Left ventricle myocardium inferior (tissue), 1 donor: ENCODE measurements at places on chromosomes 4 and X.

DNA sequence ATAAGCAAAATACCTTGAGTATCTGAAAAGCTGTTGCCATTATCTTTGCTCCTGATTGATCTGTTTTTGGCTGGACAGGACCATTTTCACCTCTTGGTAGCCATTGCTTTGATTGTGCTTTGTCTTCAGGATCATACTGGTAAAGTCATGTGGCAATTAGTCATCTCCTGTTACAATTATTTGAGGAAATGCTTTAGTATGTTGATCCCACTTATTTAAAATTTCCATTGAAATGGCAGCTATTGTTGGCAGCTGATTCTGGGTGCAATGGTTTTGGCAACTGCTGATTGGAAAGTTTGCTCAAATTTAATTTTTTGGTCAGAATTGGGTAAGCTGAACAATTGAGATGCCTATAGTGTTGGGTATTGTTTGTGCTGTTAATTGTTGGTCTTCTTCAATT is 238.3 kb upstream of the TLL1 start:
- DNase-seq, result no peak

- DNase-seq, result no peak
Observed at GRCh38 chr4:135724421-135724820, 1522.8 kb upstream of the PABPC4L start.

- no peak for DNase-seq
Observed at GRCh38 chr4:46979283-46979682, 14.1 kb downstream of the GABRA4 start.

DNA sequence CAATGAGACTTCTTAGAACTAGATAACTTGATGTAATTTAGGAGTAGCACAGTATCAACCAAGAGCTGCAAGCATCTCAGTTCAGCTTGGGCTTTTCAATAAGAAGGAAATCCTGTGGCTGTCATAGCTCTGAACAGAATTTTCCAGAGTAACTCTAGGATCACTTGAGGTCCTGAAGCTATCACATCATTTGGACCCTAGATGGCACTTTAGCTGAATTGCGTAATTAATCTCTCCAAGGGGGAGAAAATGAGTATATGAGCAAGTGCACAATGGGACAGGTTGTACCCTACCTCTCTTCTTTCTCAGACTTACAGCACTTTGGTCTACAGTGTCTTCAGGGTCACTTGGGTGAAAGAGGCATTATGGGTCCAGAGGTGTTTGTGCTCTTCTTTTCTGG is 45.2 kb downstream of the SLC4A4 start:
- no peak for DNase-seq

DNA sequence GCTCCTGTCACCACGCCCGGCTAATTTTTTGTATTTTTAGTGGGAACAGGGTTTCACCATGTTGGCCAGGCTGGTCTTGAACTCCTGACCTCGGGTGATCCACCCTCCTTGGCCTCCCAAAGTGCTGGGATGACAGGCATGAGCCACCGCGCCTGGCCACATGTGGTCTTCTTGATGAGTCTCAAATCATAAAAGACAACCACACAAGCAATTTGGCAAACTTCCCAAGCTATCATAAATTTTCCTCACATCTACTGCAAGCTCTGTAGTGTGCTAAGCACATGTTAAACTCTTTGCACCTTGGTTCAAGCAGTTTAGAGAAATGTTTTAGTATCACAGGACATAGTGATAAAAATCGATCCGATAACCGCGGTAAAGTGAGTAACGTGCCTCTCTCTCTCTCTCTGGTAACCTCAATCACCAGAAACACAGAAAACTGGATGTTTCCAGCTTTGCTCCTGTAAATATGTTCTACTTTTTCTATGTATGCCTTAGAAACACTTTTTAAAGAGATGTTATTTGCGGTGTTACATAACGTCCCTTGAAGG is 256.8 kb downstream of the DHRSX start:
- DNase-seq, result no peak

DNA sequence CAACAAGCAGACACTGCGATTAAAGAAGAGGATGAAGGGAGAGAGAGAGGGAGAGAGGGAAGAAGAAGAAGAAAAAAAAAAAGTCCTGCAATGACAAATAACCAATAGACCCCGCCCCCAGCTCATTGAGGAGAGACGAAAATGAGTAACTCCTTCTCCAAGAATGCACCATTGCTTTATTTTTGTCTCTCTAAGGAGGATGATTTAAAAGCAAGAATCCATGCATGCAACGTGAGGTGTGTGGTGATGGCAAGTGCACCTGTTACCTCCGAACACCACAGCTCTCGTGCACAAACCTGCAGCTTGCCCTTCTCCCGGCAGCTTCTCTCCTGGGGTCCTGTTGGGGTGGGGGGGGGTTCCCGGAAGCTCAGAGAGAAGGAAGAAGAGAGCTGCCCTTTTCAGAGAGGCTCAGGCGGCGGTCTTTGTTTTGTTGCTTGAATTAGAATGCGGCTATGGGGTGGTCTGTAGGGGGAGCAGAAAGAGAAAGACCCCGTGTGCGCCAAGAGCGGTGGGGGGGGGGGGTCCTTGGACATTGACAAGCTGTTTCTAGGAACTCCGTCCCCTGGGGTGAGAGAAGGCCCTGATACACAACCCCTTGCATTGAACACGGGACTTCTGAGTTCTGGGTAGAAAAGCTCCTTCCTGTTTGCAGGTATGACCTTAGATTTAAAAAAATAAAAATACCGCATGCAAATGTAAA is 100.7 kb downstream of the CRLF2 start:
- DNase-seq, result no peak

DNA sequence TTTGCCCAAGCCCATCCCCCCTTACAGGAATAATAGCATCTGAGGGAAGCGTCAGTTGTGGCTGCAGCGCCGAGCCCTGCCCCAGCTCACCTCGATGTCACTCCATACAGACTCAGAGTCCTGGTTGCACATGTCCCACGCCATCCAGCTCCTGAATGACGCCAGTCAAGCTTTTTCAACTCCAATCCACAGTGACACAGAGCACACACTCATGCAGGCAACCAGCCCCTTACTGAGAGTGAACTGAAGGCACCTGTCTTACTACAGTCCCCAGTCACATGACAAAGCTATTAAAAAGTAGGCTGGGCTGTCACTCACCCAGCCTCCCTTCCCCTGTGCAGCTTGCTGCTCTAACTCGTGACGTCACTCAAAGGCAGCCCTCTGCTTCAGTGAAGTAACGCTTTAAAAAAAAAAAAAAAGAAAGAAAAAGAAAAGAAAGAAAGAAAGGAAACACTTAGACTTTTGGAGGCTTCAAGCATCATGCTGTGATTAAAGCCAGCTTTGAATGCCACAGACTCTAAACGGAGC is at the start of gene PPARGC1A:
TSS of gene PPARGC1A (minus strand) at position 234 of the 528 bp plus-strand sequence. CDS start at position 144, 90 bp downstream.
- peak; percentile 47 for DNase-seq

- DNase-seq, result no peak
Observed at GRCh38 chrX:55149242-55149641, 60.4 kb downstream of the PAGE2 start.

GRCh38 chr4:26080870-26081628 is 167.0 kb downstream of the SMIM20 start:
- no peak for DNase-seq

- DNase-seq, result no peak
Observed at GRCh38 chrX:38882894-38883626, 81.8 kb downstream of the MID1IP1 start.

- DNase-seq, result no peak
Observed at GRCh38 chr4:67483868-67484602, 61.3 kb downstream of the CENPC start.
